ENCODE measurements at places on chromosomes 2 and 18. TPM values are rescaled to one million over a fixed set of nuclear protein-coding genes. Genes with fewer than 3 reads are reported as not detected.

GRCh38 chr18:54561706-54562267 is 29.3 kb upstream of the DYNAP start:
- no peak for DNase-seq

ZFAND2B gene
- 52.1 TPM for total RNA-seq

GRCh38 chr2:16623031-16623430 is 42.6 kb downstream of the CYRIA start:
- no peak for DNase-seq

CPLX4 gene
- not detected for total RNA-seq

GRCh38 chr2:8141079-8141707 is 540.7 kb upstream of the ID2 start:
- no peak for DNase-seq

- no peak for DNase-seq
Observed at GRCh38 chr18:29164020-29164706, 987.2 kb upstream of the CDH2 start.

DNA sequence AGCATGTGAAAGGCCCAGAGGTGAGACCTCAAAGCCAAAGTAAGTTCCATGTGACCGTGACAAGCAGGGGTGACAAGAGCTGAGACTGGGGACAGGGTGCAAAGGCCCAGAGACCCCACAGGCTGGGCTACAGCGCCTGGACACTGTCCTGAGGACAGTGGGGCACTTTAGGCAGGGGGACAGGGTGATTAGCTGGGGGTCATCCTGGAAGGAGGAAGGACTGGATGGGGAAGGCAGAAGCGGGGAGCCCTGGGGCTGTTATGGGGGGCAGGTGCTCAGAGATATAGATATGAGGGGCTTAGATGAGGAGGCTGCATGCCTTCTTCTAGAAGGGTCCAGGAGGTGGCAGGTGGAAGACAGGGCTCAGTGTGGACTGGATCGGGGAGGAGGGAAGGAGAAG is 31.5 kb downstream of the KIF1A start:
- no peak for DNase-seq

DNA sequence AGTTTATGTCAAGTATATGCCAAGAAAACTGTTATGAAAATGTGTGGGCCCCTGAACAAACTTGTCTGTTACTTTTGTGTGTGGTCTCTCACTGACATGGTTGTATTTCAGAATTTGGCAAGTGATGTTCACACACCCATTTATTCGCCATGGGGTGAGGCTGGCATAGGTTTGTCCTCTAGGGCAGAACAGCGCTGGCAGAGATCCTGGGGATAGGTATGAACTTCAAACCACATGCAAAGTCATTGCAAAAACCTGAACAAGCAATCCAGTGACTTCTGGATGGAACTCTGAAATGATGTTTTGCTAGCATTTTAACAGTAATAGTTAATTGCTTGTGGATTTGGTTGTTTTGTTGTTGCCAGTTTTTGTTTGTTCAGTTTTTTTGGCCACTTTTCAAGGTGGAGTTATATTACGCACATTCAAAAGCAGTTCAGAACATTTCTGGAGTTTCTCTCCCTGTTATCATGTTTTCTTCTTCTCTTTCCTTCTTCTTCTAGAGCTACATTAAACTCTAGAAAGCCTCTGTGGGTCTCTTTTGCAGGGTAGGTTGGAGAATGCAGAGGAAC is 78.5 kb downstream of the MDH1 start:
- no peak for DNase-seq

GRCh38 chr2:138766464-138766863 is 13.7 kb downstream of the NXPH2 start:
- no peak for DNase-seq

DNA sequence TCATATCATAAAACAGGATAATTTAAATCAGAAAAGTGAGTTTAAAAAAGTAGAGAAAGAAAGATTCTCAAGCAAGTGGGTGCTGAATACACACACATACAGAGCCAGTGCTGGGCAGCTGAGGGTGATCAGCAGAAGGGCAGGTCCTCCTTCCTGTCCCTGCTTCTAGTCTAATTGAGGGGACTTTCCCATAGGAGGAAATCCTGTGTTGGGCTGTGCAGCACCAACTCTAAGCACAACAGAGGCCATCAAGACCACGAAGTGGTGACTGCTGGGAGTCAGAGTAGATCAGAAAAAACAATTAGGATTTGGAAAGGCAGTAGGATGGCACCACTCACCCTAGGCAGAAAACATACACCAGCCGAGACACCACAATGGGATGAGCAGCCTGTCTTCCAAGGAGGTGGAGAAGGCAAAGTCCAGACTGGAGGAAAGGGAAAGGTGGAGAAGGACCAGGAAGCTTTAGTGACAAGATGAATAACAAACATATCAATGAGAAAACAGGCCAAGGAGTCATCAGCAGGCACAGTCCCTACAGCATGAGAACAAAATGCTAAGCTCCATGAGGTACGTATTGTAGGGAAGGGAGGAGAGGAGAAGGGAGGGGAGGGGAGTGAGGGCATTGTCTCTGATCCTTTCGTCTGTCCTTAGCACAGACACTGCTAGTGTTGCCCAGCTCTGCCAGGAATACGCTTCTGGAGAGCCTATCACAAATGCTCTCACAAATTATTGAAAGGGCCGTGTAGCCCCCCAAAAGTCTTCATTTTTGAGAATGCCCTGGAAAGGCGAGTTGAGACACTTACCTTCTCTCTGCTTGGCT is 16.7 kb upstream of the MSGN1 start:
- DNase-seq = no peak

DNA sequence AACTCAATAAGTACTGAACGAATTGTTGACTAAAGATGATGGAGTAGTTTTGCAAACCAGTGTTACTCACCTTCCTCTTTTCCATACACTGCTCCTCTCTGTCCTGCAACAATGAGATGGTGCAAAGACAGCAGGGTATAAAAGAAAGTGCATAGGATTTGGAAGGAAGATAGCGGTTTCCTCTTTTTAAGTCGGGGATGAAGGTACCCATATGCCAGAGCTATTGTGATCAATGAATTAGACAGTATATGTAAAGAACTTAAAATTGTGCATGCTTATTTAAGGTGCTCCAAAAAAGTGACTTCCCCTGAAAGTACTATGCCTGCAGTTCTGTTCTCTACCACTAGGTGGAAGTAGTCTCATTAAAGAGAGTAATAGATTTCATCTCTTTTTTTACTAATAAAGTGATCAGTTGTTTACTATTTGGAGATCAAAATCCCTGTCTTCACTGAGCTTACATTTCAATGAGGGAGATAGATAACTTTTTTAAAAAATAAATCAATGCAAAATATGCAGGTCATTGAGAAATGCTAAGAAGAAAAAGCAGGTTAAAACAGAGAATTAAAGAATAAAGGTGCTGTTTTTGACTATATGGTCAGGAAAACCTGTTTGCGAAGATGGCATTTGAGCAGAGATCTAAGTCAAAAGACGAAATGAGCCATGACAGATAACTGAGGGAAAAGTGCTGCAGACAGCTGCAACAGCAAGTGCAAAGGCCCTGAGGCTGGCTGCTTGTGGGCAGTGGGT is 339.7 kb upstream of the SLC14A2 start:
- DNase-seq = no peak

DPP4 gene
- total RNA-seq = 15.5 TPM

GRCh38 chr2:238096311-238097011 is 3.7 kb upstream of the ESPNL start:
- DNase-seq = no peak

DNA sequence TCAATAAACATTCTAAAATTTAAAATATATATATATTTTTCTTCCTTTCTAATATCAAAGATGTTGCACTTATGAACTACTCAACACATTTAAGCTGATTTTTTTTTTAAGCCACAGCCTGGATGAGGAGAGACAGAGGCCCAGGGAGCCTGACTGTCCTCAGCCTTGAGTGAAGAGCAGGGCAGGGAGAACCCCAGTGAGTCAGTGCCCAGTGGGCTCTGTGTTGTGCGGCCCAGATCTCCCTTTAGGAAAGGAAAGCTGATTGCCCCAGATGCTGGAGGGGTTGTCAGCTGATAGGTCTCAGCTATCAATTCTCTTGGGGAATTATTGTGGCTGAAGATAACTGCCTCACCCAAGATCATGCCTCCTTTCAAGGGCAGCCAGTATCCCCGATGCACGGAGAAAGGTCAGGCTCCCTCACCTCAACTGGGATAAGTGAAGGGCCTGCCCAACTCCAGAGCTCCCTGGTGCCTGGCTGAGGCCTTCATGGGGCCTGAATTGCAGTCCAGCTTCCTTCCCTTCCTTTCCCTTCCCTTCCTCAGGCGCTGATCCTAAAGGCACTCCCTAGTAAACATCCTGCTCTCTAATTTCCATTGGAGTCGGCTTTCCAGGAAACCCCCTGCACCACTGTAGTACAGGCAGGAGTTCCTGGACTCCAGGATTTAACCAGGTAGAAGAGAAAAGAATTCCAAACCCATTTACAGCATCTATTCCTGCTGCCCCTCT is 106.9 kb upstream of the ATL2 start:
- DNase-seq = no peak

DNA sequence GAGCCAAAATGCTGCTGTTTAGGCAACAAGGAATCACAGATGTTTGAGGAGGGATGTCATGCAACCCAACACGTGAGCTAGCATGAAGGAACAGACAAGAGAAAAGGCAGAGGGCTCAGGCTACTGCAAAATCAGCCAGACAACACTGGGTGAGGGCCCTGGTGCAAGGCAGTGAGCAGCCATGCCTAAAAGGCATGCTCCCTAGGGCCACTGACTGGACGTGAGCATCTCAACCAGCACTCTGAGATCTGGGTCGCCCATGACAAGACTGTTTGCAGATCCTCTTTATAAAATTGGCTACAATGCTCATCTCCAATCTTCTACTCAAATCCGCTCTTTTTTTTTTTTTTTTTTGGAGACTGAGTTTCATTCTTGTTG is 49.1 kb downstream of the KIAA2012 start:
- DNase-seq = no peak

DNA sequence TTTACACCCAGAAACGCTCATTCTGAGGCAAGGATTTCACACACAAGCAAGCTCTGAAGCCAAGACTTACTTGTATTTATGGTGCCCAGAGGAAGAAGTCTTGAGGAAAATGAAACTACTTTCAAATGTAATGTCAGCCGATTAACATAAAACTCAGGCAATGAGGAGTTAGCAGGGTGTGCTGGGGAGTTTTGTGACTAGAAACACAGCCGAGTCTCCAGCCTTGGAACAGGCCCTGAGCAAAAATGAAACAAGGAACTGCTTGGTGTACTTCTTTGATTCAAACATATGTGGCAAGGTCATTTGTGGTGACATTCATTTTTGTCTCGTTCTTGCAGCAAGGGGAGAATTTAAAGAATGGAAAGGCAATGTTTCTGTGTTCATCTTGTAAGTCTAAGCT is 4.5 kb downstream of the DYTN start:
- no peak for DNase-seq

RAB1A gene
- total RNA-seq = 92.3 TPM

RIT2 gene
- not detected for total RNA-seq

DNA sequence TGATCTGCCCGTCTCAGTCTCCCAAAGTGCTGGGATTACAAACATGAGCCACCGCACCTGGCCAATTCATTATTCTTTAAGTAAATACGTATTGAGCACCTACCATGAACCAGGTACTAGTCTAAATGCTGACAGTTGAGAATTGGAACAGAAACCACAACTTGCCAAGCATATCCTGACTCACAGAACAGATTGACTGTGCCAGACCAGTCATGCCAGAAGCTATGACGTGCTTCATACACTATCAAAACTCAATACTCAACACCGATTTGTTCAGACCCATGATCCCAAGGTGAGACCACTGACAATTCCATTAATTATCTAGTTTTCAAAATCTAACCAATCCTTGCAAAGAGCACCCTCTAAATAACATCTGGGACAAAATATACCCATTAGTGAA is 148.6 kb downstream of the B3GNT2 start:
- no peak for DNase-seq

TBR1 gene
- total RNA-seq = not detected

GRCh38 chr2:23366720-23367119 is 18.3 kb upstream of the KLHL29 start:
- DNase-seq = no peak

- no peak for DNase-seq
Observed at GRCh38 chr2:38076152-38076709, 280 bp upstream of the CYP1B1 start.

- no peak for DNase-seq
Observed at GRCh38 chr2:102703748-102704147, 58.1 kb upstream of the TMEM182 start.

ZNF396 gene
- 0.98 TPM for total RNA-seq

GRCh38 chr18:6150430-6150829 is 255.1 kb upstream of the TMEM200C start:
- no peak for DNase-seq

ACOXL gene
- not detected for total RNA-seq

TBC1D8 gene
- total RNA-seq = 72.2 TPM

DYNAP gene
- not detected for total RNA-seq

ATG9A gene
- total RNA-seq = 62.4 TPM

DNA sequence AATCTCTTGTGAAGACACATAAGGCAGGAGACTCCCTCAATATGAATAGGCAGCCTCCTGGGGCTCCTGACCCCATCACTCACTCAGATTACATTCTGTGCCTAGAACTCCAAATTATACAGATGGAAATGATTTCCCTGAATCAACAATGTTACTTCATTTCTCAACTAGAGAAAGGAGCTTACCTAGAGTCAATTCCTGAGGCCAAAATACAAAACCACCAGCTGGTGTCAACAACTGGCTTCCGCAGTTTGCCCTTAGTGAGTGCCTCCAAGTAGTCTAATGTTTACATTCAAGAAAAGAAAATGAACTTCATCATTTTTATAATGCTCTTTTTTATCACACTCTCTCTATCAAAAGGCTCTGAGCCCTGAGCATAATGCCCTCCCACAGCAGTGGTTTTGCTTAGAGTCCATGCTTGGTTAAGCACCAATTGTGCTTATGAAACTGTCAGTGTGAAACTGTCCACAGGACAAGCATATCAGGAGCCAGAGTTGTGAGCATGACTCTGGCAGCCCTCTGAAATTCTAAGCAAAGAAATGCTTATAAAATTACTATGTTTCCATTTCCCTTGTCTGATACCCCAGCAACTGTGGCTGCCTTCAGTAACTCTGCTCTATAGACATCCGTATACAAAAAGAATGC is 305.7 kb upstream of the PKDCC start:
- no peak for DNase-seq

DNA sequence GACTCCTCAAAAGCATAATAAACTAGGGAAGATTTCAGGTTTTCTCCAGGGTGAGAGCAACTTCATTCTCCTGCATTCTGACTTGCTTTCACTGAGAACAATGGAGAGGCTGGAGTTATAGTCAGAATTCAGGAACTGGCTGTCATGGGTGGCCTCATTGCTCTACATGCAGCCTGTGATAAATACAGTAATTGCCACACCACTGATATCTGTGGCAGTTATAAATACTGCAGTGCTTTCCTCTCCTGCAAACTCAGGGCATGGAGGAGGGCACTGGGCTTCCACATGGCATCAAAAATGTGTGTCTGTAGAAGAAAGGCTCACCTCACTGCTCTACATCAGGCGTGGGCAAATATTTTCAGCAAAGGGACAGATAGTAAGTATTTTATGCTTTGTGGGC is 510.2 kb downstream of the ZNF516 start:
- DNase-seq = no peak

DNA sequence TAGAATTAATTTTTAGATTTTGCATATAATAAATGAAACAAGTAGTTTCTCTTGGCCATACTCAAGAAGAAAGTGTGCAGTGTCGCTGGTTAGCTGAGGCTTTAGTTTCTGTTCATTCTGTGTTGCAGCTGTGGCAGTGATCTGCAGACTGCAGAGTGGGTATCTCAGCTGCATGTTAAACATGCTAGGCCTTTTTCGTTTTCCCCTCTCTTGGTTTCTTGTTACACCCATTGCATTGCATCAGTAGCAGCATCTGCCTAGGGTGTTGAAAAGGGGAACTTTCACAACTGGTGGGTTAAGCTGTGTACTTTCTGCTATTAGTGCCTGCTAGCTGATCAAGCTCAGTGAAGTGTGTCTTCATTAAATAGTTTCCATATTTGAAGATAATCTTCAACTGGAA is 51.3 kb downstream of the ACSL3 start:
- no peak for DNase-seq
